Cerebellar nuclear complex (tissue), 1 donor: ENCODE measurements at places on chromosomes 1 and 21.

DNA sequence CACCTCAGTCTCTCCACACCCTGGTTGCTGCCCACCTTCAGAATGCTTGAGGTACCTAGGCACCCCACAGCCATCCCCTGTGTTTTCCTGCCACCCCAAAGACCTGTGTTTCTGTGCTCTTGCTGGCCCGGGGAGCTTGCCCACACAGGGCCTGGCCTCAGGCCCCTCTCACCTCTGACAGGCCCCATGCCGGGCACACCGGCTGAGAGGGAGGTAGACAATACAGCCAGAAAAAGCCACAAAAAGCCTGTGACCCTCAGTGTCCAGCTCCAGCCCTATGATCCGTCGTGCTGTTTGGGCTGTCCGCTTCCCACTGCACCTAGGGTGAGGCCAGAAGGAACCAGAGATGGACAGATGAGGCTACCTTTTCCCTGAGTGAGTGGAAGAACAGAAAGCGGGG lies 11.4 kb downstream of the SEMA6C start:
- no peak for DNase-seq

DNA sequence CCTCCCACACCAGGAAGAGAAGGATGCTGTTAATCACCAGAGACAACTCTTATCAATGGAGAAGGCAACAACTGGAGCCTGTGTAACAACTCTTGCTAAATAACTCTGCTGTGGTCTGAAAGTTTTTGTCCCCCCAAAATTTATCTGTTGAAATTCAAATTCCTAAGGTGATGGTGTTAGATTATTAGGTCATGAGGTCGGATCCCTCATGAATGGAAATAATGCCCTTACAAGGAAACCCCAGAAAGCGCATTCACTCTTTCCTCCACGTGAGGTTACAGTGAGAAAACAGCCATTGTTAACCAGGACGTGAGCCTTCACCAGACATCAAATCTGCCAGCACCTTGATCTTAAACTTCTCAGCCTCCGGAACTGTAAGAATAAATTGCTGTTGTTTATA lies 141.9 kb upstream of the CXADR start:
- no peak for DNase-seq

- no peak for DNase-seq
Observed at GRCh38 chr1:152585586-152585985, 5.3 kb upstream of the LCE3D start.

DNA sequence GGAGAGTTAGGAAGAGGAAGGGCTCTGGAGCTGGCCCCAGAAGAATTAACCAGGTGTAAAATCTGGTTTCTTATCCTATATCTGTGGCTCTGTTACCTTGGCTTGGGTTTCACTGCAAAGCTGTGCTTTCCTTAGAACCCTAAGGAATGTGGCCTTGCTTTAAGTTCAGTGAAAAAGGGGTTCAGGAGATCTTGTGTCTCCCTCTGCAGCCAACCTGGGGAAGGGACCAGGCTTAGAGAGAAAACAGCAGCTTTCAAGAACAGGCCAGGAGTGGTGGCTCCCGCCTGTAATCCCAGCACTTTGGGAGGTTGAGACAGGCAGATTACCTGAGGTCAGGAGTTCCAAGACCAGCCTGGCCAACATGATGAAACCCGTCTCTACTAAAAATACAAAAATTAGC lies 16.1 kb upstream of the MYCL start:
- no peak for DNase-seq

GRCh38 chr1:229696385-229696784 lies 70.3 kb downstream of the URB2 start:
- no peak for DNase-seq

DNA sequence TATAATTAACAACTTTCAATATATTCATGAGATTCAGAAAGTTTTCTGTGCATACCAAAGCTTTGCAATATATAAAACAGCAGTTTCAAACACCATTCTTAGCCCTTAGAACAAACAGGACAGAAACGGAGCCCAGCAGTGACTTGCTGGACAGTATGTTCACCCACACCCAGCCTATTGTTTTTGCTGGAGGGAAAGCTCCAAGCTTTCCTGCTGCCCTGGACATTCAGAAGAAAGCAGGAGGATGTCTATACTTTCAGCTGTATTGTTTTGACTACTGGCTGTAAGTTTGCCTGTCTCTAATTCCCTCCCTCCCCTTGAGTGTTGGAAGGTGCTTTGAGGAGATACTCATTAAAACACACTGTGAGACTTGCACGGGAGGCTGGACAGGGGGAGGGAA lies 9.6 kb downstream of the DENND2C start:
- DNase-seq = no peak
